ENCODE measurements at places on chromosomes 4 and X.

DNA sequence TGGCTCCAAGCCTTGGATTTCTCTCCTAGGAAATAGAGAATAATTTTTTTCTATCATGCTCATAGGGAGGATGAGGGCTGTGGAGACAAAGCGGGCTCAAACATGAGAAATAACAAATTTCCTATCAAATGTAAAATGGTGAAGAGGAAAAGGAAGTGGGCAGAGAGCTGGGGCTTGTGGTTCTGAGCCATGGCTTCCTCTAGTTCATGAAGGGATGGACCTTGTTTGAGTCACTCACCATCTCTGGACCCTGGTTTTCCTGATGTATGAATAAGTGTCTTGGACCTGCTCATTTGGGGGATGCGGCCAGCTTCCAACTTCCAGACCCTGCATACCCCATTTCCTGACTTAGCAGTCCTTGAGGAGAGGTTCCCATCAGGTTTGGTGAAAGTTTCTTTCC lies 63.0 kb downstream of the MSX1 start:
- no peak for DNase-seq

DNA sequence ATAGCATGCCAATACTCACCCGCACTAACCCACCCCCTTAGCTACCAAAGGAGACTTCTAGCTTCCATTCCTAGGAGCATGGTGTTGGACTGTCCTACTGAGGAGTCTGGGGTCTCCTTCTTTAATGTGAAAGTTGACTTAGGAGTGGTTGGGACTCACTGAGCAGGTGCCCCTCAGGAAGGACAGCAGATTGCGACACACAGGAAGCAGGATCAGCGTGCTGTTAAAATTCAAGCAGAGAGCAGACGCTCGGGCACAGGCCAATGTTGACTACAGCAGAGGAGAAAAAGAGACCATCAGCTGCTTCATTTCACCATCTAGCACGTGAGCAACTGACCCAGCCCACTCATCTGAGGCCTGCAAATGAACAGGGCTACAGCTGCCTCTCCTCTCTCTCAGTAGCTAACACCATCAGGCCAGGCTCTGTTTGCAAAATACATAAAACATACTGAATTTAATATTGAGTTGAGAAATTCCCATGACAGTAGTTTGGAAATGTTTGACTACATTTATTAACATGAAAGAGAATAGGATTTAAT lies 10.8 kb downstream of the NOX1 start:
- DNase-seq = no peak

DNA sequence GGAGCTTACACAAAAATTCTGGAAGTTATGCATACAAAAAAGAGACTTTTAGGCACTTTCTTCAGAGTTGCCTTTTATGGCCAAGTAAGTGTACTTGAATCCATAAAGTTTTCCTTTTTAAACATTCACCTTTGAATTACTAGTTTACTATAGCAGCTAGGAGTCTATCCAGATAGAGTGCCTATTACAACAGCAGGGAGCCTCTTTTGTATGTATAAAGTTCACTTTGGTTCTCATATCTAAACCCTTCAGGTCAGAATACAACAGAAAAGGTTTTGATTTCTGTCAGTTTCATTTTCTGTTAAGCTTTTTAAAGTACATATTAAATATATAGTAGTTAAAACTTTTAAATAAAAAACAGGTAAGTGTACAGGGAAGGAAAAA lies 51.4 kb upstream of the IL13RA1 start:
- no peak for DNase-seq

DNA sequence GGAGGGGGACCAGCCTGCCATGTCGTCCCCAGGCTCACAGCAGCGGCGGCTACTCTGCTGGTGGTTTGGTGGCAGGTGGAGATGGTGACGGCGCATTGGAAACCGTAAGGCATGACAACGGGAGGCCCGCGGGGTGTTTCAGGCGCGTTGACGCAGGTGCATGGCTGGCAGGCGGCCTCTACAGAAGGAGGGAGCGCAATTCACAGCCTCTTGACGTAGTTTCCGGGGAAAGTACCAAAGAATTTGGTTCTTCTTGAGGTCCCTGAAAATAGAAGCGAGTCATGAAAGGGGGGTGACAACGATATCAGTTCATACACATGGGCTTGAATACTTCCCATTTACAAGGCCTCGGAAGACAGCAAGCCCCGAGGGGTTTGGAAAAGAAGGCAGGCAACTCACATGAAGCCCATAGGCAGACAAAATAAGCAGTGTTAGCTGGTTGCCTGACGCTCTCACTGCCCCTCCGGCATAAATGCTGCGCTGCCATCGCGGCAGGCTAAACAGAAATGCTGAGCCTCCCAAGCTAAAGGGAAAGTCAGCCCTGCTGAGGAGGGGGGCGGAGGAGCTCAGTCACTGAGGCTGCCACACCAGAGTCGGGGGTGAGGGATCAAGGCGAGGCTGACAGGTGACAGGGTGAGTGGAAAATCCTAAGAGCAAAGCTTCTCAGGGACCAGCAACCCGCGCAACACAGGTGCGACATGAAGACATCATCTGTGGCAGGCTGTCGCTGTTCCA lies 52.3 kb upstream of the PDLIM3 start:
- DNase-seq = peak; percentile 10

DNA sequence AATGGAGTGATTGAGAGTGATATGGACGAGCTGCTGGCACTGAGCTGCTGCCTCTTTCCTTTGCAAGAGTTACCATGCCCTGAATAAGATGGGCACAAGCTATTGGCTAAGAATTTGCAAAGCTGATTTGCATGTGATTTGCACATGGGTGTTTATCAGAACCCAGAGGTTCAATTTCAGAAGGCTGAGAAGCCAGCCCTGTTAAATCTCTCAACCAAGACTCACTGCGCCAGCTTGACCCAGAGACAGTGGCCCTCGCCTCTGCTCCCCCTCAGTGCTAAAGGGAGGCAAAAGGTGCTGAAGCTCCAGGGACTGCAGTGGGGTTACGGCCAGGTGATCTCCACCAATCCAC lies 701 bp downstream of the ARHGAP4 start:
- DNase-seq = no peak

DNA sequence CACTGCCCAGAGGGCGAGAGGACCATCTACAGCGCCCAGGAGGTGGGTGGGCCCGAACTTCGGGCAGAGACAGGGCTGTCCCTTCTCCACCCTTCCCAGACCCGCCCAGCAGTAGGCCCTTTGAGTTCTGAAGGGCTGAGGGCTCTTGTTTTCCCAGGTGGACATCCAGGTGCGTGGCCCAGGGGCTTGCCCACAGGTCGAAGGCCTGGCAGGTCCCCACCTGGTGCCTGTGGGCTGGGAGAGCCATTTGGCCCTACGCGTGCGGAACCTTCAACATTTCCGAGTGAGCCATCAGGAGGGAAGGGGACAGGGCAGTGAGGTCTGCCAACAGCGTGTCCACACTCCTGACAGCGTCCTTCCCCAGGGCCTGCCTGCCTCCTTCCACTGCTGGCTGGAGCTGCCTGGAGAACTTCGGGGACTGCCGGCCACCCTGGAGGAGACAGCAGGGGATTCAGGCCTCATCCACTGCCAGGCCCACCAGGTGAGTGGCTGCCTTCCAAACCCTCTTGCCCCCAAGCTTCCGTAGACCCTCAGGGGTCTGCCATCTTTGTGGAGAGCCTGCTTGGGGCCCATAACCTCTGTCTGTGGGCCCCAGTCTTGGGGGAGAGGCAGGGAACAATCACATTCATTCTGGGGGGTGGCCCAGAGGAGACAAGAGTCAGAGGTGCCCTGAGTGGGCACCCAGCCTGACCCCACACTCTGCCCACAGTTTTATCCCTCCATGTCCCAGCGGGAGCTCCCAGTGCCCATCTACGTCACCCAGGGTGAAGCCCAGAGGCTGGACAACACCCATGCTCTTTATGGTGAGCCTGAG lies 6.8 kb downstream of the PLXNB3 start:
- DNase-seq = no peak

DNA sequence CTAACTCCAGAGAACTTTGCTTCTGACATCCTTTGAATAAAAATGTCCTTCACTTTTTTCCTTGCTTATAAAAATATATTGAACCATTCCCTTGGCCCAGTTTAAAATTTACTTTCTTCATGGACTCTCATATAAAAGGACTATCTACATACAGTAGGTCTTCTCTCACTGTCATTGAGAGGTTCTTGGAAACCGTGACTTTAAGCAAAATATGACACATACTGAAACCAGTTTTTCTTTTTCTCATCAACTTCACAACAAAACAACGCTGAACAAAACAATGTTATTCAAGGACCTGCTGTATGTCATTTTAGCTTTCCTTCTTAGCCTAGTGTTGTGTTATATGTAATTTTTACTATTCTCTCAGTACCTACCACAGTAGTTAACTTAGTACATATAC lies 496.8 kb downstream of the CENPC start:
- DNase-seq = no peak

DNA sequence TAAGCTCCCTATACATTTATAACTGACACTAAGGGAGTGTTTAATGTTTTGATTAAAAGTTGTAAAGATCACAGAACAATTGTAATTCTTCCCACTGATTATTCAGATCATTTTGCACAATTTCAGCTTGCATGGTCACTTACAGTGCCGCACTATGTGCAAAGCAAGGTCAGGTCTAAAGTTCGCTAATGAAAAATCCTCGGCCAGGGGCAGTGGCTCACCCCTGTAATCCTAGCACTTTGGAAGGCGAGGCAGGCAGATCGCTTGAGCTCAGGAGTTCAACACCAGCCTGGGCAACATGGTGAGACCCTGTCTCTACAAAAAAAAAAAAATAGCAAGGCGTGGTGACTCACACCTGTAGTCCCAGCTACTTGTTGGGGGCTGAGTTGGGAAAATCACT lies 57.0 kb downstream of the PKD2 start:
- DNase-seq = no peak

DNA sequence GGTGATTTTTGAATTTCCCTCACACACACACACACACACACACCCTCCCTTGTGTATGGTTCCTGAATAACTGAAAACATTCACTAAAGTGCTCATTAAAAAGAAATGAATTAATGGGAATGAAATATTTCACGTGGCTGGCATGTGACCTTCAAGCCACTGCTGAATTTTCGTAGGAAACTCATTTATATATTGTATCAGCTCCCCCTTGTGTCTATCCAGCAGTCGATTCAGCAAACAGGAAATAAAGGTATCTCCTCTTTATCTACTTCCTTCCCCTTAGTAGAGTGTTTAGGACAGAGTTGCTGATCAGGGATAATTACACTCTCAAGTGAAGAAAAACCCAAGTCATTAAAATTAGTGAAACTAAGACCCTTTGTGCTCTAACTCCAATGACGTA lies 912.6 kb upstream of the LCORL start:
- DNase-seq = no peak

GRCh38 chrX:16267431-16267830 lies 100.2 kb downstream of the MAGEB17 start:
- DNase-seq = no peak
